ENCODE measurements at places on chromosomes 5 and 9.
A peak's percentile ranks its signal among the peaks of the same experiment; 100 is the strongest.

DNA sequence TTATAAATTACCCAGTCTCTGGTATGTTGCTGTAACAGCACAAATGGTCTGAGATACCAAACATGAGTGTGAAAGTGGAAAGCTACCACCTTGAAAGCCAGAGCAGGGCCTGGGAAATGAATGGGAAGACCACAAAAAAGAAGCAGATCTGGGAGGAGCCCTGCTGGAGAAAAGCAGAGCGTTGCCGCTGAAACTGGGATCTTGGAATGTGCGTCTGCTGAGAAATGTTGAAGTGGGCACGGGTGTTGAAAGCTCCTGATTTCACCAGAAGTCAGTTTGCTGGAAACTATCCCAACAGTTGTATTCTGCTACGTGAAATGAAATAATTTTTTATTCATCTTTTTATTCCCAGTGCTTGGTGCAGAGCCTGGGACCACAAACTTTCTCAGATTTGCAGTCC lies 40.0 kb downstream of the NUDT12 start:
- DNase-seq = no peak

DNA sequence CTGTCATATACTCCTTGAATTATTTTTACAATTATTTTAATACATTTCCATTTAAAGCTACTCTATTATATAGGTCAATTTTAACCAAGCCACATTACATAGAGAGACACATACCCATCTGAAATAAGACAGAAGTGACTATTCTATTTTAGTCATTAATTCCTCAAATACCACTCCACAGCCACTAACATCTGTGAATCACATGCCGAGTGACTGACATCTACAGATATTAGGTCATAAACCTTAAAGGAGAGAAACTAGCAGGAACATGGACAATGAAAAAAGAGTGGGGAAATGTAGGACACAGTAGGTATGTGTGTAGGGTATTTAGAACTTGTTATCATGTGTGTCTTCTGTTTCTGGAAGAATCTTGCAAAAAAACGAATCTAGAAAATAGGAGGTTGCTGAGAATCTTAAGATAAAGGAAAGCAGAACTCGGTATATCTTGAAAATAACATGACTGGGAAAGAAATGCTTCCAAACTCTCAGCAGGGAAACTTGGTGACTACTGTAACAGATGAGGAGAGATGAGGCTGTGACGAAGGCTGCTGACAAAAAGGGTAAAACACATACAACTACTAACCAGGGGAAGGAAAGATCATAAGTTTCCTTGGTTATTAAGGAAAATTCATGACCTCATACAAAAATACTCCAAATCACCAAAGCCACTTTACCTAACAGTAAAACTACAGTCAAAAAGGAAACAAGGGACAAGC lies 84.6 kb downstream of the PLPP1 start:
- no peak for DNase-seq

- DNase-seq = no peak
Observed at GRCh38 chr9:131627326-131627647, 82.0 kb downstream of the PRRT1B start.

DNA sequence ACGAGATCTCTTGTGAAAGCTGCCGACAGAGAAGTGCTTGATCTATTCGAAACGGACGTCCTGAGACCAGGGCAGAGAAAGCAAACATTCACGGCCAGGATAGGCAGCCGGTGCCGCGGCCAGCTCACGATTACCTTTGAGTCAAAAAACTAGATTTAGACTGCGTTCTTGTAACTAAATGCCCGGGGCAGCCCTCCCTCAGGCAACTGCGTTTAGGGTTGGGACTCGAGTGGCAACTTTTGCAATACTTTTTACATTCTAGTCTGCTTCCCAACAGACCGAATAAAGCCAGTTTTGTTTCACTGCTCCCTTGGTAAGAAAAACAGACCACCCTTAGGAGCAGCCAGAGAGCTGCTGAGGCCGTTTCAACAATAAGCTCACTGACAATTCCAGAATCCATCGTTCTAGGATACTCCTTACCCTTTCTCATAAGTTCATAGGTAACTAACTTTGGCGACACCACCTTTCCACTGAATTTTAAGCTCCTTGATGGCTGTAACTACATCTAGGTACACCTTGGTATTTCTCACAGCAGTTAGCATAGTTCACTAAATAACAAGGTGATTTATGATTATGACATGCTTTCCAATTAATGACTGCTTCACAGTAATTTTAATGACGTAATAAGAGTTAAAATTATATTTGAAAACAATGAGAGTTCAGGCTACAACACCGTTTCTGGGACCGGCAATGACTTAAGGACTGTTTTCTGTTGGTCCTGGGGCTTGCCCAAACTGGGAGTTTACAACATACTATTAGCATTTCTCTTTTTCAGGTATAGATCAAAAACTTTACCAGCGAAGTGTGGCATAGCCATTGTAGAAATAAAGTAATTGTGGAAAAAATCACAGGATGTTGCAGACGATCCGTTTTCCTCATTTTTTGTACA lies 899 bp upstream of the RAPGEF6 start:
- peak; percentile 45 for DNase-seq

GRCh38 chr5:78563621-78564020 lies 85.0 kb downstream of the LHFPL2 start:
- peak; percentile 35 for DNase-seq

GRCh38 chr5:72467461-72467860 lies 39.7 kb downstream of the ZNF366 start:
- no peak for DNase-seq

DNA sequence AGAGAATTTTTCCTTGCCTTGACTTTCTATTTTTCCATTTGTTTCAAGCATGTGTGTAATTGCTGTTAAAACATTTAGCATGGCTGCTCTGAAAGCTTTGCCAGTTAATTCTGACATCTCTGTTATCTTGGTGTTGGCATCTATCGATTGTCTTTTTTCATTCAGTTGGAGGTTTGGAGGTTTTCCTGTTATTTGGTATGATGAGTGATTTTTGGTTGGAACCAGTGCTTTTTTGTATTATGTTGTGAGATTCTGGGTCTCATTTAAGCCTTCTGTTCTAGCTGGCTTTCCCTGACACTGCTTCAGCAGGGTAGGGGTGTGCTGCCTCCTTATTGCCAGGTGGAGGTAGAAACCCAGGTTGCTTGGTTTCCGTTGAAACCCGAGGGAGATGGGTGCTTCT lies 40.9 kb upstream of the DHFR start:
- no peak for DNase-seq

- DNase-seq = no peak
Observed at GRCh38 chr5:81428861-81429260, 34.9 kb upstream of the ACOT12 start.

- DNase-seq = no peak
Observed at GRCh38 chr9:126782053-126782388, 22.8 kb upstream of the ZBTB43 start.

DNA sequence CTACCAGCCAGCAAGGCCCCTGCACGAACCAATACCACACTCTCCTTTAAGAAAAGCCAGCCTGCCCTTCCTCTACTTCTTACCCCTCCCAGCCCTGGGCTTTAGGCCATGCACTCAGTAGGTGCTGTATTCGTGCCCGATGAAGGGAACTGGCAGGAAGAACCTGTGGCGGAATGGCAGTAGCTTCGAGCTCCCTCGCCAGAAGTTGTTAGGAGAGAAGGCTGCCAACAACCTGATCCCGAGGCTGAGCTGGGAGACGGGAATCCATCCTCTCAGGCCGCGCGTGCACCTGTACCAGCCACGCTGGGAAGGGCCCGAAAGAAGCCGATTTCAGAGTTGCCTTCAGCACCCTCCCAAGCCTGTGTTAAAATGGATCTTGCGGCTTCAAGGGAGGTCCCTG lies 45.3 kb upstream of the AKNA start:
- no peak for DNase-seq

- no peak for DNase-seq
Observed at GRCh38 chr5:81078930-81079329, 118.8 kb downstream of the RASGRF2 start.

Data from NCI-H82 (cell line).